ENCODE measurements at places on chromosomes 6 and 20. TPM values are rescaled to one million over a fixed set of nuclear protein-coding genes. Genes with fewer than 3 reads are reported as not detected.

ACTL10 gene
- 1.9 TPM for total RNA-seq

ULBP1 gene
- total RNA-seq, result not detected

CEP57L1 gene
- total RNA-seq, result 18.8 TPM

CST7 gene
- total RNA-seq, result not detected

DNAAF9 gene
- 10.0 TPM for total RNA-seq

OLIG3 gene
- total RNA-seq, result not detected

RIPOR2 gene
- 0.34 TPM for total RNA-seq

PRND gene
- total RNA-seq, result not detected

TNF gene
- total RNA-seq, result not detected

PROKR2 gene
- not detected for total RNA-seq

OSBPL2 gene
- 26.3 TPM for total RNA-seq

EFCAB8 gene
- under 0.01 TPM for total RNA-seq

CLVS2 gene
- total RNA-seq, result under 0.01 TPM

CASS4 gene
- 5.0 TPM for total RNA-seq

FILIP1 gene
- total RNA-seq, result 0.52 TPM

EPPIN gene
- not detected for total RNA-seq

ZNF391 gene
- 1.0 TPM for total RNA-seq

METTL24 gene
- total RNA-seq, result 0.16 TPM

ANKS1A gene
- 5.7 TPM for total RNA-seq

HLA-DOB gene
- total RNA-seq, result 0.32 TPM

TFAP2D gene
- not detected for total RNA-seq

CD109 gene
- total RNA-seq, result 31.4 TPM

ALDH8A1 gene
- total RNA-seq, result 0.09 TPM

HRH3 gene
- not detected for total RNA-seq

CHMP4B gene
- total RNA-seq, result 54.7 TPM

SMOC2 gene
- not detected for total RNA-seq

ZBTB9 gene
- total RNA-seq, result 3.6 TPM

TFAP2C gene
- total RNA-seq, result not detected

ZNF512B gene
- 5.2 TPM for total RNA-seq

OOEP gene
- not detected for total RNA-seq

RIMS4 gene
- 0.16 TPM for total RNA-seq

IPCEF1 gene
- 0.47 TPM for total RNA-seq

PAK5 gene
- not detected for total RNA-seq

GRM1 gene
- 0.17 TPM for total RNA-seq

ALDH5A1 gene
- total RNA-seq, result 0.09 TPM

MUCL3 gene
- not detected for total RNA-seq

BEND3 gene
- 0.47 TPM for total RNA-seq

EDN1 gene
- 0.16 TPM for total RNA-seq

MYL9 gene
- total RNA-seq, result 7.0 TPM

KIAA1755 gene
- 3.3 TPM for total RNA-seq

TOP1 gene
- 9.3 TPM for total RNA-seq

PPIL1 gene
- 9.5 TPM for total RNA-seq

C6orf141 gene
- 0.17 TPM for total RNA-seq

SRSF12 gene
- not detected for total RNA-seq

C20orf141 gene
- total RNA-seq, result not detected

PI16 gene
- total RNA-seq, result 4.7 TPM

TINAG gene
- not detected for total RNA-seq

TGIF2 gene
- 3.2 TPM for total RNA-seq

SEC63 gene
- total RNA-seq, result 17.9 TPM

ELMO2 gene
- 26.2 TPM for total RNA-seq

UBD gene
- total RNA-seq, result 0.09 TPM

Data from bronchial smooth muscle cell (primary cell).